ENCODE measurements at places on chromosomes 13 and 19. TPM values are rescaled to one million over a fixed set of nuclear protein-coding genes. Genes with fewer than 3 reads are reported as not detected.

The ZNF649 gene
- 12.8 TPM for total RNA-seq

The PEPD gene
- 67.8 TPM for total RNA-seq

DNA sequence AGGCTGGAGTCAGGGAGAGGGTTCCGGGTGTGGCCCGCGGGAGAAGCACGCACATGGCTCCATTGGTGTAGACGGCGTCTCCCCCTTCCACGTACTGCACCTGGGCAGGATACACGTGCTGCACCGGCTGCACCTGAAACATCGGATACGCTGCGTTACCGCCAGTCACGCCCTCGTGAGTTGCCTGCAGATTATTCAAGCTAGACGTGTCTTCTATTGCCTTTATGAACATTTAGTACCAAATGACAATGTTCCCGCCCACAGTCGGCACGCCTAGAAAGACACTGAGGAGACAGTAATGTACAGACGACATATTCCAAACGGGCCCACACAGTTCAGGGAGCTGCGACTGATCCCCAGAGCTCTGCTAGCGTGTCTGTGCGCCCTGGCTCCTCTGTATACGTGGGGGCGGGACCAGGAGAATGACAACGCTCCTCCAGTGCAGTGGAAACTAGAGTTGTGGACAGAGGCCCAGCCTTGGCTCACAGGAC is 64.1 kb upstream of the RANBP3 start:
- H3K27me3 ChIP-seq = no peaks in the 10 kb centered on the region
- no peak overlapping the region for H3K4me3 ChIP-seq
- H3K4me1 ChIP-seq = no peaks in the 10 kb centered on the region
- no peak for DNase-seq

GRCh38 chr19:42281146-42281826 is 12.2 kb downstream of the CIC start:
- no peaks in the 10 kb centered on the region for H3K27me3 ChIP-seq
- H3K27ac ChIP-seq = peak overlapping the region; percentile 94
- DNase-seq = peak; percentile 85
- peak overlapping the region; percentile 66 for H3K4me3 ChIP-seq

DNA sequence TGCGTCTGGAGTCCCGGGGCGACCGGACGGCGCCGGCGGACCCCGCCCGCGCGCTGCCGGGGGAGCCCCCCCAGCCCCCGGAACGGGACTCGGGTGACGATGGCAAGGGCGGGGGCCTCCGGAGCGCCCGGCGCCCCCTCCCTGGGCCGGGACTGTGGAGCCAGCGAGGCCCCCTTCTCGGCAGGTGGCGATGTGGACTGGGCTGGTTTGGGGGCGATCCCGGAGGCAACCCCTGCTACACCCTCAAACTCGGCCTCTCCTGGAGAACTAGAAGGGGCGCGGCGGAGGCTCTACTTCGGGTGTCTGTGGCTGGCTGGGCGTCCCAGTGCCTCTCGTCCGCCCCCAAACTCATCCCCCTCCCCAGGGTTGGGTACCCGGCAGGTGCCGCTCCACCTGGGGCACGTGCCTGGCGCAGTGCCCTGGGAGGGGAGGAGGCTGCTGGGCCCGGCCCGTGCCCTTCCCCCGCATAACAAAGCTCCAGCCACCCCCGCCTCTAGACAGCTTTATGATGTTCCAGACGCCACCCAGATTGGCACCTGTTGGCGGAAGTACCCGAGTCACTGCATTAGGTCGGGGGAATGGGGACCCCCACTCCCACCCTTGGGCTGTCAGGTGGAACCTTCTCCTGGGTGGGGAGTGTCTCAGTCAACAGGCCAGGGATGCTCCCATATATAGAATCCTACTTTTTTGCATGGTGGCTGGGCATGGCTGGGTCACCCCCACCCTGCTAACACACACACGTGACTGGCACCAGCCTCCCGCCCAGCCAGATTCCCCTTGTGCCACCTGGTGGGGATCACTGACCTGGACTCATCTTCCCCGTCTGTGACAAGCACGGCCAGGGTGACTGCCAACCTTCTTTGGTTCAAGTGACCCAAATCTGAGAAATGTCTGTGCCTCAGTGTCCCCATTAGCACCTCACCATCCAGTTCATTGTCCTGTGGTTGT is 722 bp downstream of the PKN1 start:
- H3K4me3 ChIP-seq = peak overlapping the region; percentile 80
- H3K36me3 ChIP-seq = no peaks in the 10 kb centered on the region
- DNase-seq = no peak
- no peaks in the 10 kb centered on the region for H3K27me3 ChIP-seq

GRCh38 chr19:43639519-43640423 is at the start of gene CADM4:
Gene CADM4 (minus strand): TSS chr19:43639850. CDS start chr19:43639790, 60 bp downstream.
- H3K4me3 ChIP-seq = peak within 1 kb of the TSS; percentile 65
- no peaks in the 10 kb centered on the region for H3K27me3 ChIP-seq
- peak; percentile 69 for DNase-seq
- no peaks in the 10 kb centered on the region for H3K36me3 ChIP-seq
- H3K4me1 ChIP-seq = no peaks in the 10 kb centered on the region

Measured in sigmoid colon (tissue), 7 donors.